ENCODE measurements at places on chromosomes 7 and 10.

DNA sequence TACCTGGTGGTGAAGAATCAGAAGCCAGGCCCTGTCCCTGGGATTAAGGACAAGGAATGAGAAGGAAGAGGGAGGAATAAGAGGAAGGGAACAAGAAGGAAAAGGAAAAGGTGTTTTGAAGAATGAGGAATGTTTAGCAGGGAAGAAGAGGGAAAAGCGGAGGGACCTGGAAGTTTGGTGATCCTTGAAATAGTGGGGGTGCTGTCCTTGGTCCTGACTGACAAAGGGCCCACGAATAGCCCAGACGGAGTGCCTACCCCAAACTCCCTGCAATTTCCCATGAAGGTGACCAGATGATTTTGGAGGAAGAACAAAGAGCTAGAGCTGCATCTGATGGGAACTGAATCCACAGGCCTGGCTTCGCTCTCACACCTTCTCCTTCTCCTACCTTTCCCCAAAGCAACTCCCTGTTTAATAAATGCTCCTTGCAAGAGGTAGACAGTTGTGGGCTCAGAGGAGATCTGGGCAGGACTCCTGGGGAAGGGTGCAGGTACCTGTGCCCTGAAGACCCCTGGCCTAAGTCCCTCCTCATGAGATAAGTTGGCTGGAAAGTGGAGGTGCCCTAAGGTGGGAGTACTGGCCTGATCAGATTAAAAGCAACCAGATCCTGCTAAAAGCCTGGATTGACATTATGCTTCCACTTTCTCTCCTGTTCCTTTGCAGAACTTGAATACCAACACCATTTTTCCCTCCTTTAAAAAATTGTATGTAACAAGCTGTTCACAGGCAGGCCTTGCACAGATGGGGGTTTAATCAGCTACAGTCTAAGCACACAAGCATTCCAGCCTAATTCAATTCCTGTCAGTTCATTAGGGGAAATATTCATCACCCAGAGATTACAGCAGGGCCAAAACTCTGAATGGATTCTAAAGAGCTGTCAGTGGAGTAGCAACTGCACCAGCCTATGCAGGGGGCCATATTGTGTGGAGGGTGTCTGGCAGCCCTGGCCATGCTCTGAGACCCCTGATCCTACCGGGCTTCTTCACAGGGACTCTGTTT lies 19.4 kb downstream of the KAZALD1 start:
- DNase-seq = no peak

GRCh38 chr10:93752761-93753160 lies 5.0 kb upstream of the LGI1 start:
- DNase-seq = no peak

GRCh38 chr10:34967335-34967880 lies 122.7 kb downstream of the CUL2 start:
- DNase-seq = no peak

DNA sequence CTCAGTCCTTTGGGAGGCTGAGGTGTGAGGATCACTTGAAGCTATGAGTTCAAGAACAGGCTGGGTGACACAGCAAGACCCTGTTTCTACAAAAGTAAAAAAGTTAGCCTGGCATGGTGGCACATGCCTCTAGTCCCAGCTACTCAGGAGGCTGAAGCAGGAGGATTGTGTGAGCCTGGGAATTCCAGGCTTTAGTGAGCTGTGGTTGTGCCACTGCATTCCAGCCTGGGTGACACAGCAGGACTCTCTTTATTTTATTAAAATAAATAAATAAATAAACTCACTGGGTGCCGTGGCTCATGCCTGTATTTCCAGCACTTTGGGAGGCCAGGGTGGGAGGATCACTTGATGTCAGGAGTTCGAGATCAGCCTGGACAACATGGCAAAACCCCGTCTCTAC lies 607.9 kb downstream of the CALN1 start:
- DNase-seq = no peak

DNA sequence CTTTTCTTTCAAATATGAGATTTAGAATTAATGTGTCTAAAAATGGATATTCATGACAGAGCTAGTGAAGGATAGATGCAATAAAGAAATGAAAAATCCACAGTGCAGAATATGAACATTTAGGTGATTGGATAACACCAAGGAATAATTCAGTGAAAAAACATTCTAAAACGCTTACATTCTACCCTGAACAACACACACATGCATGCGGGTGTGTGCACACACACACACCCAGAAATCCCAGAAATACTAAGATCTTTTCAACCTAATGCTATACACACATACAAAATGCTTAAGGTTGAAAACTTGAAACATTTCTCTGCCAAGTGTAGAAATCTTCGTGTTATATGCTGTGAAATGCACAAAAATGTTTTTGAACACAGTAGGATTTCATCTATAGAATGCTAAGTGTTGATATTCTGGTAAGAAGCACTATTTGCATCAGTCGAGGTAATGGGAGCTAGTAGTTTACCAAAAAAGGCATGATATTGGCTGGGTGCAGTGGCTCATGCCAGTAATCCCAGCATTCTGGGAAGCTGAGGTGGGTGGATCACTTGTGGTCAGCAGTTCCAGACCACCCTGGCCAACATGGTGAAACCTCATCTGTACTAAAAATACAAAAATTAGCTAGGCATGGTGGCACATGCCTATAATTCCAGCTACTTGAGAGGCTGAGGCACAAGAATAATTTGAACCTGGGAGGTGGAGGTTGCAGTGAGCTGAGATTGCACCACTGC lies 600.6 kb downstream of the PHTF2 start:
- DNase-seq = no peak

- no peak for DNase-seq
Observed at GRCh38 chr7:17121671-17122070, 176.8 kb upstream of the AHR start.

GRCh38 chr10:62005687-62006086 lies 104.2 kb downstream of the ARID5B start:
- no peak for DNase-seq
